ENCODE measurements at places on chromosomes 5 and 9.

DNA sequence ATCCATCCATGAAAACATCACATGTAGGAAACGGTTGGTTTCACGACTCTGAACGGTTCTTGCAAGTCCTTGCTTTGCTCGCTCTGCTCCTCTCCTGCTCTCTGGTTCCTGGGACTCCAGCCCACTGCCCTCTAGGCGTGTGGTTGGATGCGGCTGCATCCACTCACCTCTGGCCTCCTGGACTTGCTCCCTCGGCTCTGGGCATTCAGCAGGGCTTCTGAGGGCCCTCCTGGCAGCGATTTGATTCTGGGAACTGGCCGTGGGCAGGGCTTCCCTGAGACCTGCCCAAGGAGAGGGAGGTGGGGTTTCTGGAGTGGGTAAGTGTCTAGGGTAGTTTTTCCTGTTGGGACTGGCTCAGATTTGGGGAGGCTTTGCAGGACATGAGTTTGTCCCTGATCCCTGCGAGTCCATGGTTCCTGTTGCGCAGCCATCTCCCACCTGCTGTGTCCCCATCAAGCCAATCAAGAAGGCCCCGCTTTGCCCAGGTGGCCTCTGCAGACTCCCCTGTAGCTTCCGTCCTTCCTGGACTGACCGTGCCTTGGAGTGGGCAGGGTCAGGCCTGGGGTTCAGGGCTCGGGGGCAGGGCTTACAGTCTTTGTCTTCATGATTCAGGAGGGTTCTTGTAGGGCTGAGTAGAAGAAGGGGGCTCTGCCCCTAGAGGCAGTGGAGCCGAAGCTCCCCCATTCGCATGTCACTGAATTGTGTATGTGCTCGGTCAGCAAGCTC is 192.3 kb downstream of the CACNA1B start:
- no peak for DNase-seq

GRCh38 chr5:150245111-150245789 is 44.3 kb downstream of the CAMK2A start:
- DNase-seq, result no peak

GRCh38 chr9:137351781-137352501 is 49.9 kb upstream of the NRARP start:
- DNase-seq, result no peak

- no peak for DNase-seq
Observed at GRCh38 chr5:139839232-139839815, 43.7 kb downstream of the PSD2 start.

- DNase-seq, result no peak
Observed at GRCh38 chr9:14585730-14586473, 107.3 kb downstream of the ZDHHC21 start.
